ENCODE measurements at places on chromosomes 7 and 10.
A peak's percentile ranks its signal among the peaks of the same experiment; 100 is the strongest.

DNA sequence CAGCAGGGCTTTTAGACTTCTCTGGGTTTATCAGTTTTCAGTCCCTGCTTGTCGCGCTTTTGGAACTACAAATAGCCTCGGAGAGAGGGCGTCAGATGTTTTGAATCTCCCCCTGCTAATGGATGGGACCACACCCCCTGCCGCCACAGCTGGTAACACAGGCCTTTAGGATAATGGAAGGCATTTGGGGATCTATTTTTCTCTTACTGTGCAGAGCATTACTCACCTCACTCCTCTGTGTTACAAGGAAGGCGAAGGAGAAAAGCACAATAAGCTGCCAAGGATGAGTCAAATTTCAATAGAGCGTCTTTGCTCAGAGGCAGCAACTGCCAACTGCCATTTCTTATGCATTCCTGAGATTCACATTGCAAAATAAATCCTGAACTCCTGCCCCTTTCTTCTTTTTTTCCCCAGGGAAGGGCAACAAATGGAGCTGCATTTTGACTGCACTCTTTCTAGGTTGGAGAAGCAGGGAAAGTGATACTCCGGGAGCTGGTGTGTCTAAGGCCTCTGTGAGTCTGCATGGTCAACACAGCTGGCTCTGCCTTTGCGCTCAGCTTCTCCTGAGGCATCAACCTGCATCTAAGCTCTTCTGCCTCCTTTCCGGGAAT lies 31.5 kb upstream of the SMNDC1 start:
- DNase-seq: no peak

GRCh38 chr10:77604941-77605351 lies 32.7 kb downstream of the KCNMA1 start:
- DNase-seq: no peak

DNA sequence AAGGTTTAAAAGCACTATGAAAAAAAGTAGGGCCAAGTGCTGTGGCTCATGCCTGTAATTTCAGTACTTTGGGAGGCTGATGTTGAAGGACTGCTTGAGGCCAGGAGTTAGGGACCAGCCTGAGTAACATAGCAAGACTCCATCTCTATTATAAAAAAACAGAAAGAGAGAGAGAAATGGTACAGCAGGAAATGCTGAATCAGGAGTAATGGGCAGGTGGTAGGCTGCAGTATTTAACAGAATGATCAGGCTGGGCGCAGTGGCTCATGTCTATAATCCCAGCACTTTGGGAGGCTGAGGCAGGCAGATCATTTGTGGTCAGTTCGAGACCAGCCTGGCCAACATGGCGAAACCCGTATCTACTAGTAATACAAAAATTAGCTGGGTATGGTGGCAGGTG lies 49.6 kb downstream of the SCD start:
- no peak for DNase-seq

- no peak for DNase-seq
These were observed 13.6 kb upstream of the FOXL3 start for GRCh38 chr7:276230-276835.

GRCh38 chr7:106568680-106569499 lies 92.1 kb downstream of the CCDC71L start:
- DNase-seq: peak; percentile 31

DNA sequence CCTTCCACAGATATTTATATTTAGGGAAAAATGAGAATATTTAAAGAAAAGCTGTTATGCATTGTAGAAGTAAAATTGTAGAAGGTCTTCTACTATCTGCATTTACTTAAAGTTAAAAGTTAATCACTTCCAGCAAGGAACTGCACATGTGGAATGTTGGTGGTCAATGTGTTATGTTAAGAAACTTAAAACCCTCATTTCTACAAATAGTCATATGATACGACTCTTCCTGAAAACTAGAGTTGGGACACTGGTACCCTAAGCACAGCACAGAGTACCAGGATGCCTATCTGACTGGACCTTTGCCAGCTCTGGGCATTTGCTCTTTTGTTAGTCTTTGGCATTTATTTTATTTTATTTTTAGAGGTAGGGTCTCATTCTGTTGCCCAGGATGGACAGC lies 524.2 kb upstream of the GALNT17 start:
- no peak for DNase-seq

- DNase-seq: no peak
These were observed 31.1 kb downstream of the DAGLB start for GRCh38 chr7:6416516-6417145.

GRCh38 chr10:49632406-49633317 lies 18.8 kb downstream of the CHAT start:
- no peak for DNase-seq

GRCh38 chr7:86814661-86815379 lies 171.1 kb downstream of the GRM3 start:
- peak; percentile 23 for DNase-seq

DNA sequence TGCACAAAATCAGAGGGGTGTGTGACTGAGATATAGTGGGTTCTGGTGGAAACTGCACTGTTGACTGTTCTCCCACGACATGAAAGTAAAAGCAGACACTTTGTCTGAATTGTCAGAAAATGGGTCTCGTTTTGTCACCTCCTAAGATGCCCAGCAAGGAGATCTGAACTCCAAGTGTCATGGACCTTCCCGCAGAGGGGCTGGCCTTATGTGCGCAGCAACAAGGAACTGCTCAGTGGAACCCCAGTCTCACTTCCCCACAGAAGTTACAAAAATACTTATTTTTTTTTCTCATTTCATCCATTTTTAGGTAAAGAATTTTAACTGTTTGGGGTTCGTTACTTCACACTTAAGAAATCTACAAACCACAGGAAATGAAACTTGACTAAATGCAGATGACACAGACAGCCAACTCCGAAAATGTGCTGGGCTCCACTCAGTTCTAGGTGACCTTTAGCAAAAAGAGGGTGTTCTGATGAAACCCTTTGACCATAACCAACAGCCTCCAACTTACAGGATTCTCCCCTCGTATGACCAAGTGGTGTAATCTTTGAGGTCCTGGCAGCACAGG lies 115.0 kb downstream of the FAM107B start:
- no peak for DNase-seq

DNA sequence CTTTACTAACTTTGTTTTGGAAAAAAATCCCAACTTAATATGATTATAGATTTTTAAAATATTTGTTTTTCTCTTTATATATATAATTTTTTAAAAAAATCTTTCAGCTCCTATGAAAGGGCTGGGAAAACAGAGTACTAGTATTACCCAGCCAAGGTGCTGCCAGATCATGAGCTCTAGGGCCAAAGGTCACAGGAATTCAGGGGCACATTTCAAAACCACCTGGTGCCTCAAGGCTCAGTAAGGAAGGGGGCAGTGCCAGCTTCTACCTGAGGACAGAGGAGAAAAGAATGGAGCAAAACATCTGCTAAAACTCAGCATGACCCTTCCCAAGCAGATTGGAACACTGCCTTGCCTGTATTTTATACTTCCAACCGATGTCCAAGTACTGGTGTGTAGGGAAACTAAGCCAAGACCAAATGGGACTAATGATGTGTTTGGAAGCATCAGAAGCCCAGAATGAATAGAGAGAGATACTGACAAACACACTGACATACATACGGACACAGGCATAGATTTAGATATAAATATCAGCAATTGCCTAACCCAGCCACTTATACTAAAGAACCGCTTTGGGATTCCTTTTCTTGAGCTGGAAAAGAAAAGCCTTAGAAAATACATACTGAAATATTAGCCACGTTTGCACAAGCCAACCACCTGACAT lies 667.3 kb downstream of the PARD3 start:
- DNase-seq: no peak

GRCh38 chr7:106344861-106345260 lies 60.1 kb upstream of the NAMPT start:
- no peak for DNase-seq

- DNase-seq: no peak
These were observed 293.4 kb upstream of the RNF32 start for GRCh38 chr7:156347132-156347531.

- no peak for DNase-seq
These were observed 186.1 kb downstream of the WDR37 start for GRCh38 chr10:1241973-1242935.

DNA sequence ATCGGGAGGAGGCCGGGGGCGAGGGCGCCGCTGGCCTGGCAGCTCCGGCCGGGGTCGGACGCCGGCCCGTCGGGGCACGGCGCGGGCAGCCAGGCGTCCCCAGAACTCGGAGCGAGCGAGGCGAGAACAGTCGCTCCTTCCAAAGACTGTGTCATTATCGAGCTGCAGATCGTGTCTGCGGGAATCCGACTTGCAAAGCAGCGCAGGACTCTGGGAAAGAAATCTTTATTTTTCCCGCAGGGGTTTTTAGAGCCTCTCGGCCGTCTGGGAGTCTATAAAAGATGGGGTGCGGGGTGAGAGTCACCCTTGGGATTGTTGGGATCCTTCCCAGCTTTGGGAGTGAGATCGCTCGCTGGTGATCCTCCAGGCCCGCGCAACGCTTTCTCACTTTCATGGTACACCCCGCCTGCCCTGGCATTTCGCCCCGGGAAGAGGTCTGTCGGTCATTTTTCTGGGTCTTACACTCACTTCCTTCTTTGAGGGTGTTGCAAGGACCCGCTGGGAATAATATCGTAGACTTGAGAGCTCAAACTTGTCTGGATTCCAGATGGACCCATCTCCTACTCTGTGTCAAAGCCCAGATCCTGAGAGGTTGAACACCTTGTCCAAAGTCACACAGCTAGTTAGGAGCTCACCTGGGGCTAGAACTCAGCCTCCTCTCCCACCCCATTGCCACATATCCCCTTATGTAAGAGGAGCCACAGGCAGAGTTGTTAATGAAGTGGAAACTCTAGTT lies 1.0 kb downstream of the UBTD1 start:
- no peak for DNase-seq

DNA sequence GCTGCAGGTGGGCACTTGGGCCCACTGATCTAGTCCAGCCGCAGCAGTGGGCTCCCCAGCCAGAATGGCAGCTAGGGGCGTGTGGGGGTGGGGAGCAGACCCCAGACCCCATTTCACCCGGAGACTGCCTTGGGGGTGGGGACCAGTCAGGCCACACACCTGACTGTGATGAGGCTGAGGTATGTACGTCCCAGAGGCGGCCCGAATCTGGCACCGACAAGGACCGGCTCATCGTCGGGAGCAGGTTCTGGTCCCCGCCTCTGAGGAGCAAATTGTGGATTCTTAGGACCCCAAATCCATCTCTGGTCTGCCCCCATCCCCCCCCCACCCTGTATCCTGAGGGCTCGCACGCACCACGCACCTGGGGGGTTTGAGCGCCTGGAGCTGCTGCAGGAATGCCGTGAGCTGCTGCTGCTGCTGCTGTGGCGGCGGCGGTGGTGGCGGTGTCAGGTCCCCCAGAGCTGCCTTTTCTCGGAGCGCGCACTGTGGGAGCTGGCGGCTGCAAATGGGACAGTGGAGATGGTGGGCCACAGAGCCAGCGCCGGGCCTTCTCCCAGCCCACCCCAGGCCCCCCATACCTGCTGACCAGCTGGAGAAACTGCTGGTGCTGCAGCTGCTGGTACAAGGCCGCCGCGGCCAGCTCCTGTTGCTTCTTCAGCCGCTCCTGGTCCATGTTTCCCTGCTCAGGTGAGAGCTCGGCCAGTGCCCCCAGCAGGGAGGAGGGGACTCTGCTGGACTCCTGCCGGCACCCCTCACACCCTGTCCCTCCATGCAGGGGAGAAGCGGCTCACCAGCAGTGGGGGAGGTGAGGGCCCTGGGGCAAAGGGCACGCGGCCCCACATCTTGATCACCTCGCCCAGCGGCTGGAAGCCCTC lies 10.2 kb downstream of the GIGYF1 start:
- DNase-seq: no peak

DNA sequence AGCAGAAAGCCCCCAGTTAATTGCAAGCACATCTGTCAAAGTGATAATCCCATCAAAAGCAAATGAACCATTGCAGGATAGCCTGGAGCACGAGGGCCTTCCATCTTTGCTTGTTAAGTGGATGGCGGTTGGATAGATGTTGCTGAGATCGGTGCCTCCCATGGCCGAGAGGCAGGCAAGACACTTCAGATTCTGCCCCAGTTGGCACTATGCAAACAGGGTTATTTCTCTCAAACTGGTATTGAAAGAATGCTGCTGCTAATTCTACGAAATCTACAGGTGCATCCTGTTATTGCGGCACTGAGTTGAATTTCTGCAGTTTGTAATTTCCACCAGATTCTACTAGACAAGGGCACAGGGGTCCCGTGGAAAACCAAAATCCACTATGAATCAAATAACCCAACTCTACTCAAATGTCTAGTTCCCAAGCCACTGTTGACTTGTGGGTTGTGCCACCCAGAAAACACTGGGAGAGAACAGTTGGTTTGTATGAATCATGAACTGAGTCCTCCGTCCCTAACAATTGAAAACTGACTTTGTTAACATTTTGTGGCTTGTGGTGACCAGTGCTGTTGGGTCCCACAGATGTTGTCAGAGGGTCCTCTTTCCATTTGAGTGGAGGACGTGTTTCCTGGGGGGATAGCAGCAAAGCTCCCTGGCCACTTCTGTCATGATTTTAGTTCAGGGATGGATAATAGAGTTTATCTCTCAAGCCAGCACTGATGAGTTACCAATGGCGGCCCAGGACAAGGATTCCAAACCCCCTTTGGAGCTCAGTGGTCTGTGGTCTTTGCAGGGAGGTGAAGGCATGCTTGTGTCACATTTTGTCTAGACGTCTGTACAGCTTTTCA lies 7.1 kb upstream of the IL2RA start:
- no peak for DNase-seq

GRCh38 chr10:44936314-44936975 lies 23.2 kb upstream of the RASSF4 start:
- DNase-seq: no peak

DNA sequence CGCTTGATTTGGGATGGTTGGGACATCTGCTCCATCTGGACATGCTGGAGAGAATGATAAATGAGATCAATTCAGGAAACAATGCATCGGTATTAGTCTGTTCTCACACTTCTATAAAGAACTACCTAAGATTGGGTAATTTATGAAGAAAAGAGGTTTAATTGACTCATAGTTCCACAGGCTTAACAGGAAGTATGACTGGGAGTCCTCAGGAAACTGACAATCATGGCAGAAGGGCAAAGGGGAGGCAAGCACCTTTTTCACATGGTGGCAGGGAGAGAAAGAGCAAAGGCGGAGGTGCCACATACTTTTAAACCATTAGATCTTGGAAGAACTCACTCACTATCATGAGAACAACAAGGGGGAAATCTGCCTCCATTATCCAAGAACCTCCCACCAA lies 16.8 kb upstream of the TSPAN12 start:
- DNase-seq: no peak

GRCh38 chr7:42739638-42740037 lies 172.2 kb downstream of the C7orf25 start:
- no peak for DNase-seq

DNA sequence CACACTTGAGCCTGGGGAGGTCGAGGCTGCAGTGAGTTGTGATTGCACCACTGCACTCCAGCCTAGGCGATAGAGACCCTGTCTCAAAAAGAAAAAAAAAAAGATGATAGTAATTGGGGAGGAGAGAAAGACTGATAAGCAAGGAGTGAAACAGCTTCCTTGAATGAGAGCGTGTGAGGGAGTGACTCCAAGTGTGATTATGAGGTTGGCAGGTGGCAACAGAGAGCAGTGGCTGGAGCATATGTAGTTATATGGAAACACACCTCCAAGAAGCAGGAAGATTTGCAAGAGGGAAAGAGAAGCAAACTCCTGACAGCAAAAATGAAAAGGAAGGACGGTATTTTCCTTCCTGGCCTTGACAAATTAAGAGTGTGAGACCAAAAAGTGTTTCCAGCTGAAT lies 50.4 kb downstream of the VKORC1L1 start:
- DNase-seq: no peak

GRCh38 chr10:85492684-85493083 lies 873.9 kb downstream of the GRID1 start:
- no peak for DNase-seq

Measured in NCI-H345 (cell line).